ENCODE measurements at places on chromosomes 7 and 10. TPM values are rescaled to one million over a fixed set of nuclear protein-coding genes. Genes with fewer than 3 reads are reported as not detected.

DNA sequence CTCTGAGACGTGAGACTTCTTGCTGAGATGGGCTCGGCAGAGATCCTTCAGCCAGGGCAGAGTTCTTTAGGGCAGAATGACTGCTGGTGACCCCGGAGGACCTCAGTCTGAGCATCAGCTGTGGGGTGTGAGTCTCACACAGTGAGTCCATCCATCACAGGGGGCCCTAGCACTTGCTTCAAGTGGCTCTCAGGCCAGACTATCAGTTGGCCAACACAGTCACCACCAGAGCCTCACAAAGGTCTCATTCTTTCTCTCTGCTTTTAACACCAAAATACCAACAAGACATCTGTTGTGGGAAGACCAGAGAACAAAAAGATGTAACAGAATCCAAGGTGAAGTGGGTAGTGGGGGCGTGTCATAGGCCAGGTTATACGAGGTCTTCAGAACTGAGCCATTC lies 345.6 kb upstream of the NRP1 start:
- no peak for DNase-seq

DNA sequence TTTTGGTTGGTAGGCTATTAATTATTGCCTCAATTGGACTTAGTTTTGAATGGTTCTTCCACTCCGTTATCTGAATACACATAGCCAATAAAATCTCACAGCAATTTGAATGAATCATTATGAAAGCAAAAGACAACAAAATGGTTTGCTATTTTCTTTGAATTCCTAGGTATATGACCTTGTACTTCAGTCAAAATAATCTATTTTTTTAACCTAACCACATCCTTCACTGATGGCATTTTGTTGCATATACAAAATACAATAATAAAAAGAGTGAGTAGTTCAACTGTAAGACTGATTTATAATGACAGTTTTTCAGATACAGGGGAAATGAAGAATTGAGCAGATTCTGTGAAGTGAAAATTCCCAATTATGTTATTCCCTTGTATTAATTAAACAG lies 433.1 kb downstream of the HTR7 start:
- DNase-seq: no peak

DNA sequence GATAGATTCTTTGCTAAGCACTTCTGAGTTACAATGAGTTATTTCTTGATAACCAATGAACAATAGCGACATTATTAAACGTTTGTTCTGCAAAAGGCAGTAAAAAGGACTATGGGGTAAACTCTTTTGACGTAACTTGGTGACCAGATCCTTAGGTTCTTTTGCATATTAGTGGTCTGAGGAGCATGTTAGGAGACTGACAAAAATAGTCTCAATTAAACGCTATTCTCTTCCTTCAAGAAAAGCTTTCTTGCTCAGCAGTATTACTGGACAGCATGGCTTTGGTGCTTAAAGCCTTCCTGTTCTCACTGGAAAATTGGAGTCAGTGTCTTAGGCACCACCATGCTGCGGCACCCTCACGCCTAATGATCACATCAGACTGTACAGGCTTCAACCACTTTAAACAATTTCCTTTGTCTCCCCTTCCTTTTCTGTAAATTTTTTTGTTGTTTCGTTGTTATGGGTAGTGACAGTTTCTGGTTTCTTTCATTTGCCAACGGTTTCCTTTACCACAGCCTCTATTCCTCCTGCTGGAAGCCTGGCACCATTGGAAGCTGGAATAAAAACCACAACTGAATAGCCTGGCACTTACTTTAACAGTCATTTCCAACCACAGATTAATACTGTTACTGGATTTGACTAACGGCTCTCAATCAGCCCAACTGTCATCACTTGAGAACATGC lies 49.2 kb upstream of the FAM133B start:
- no peak for DNase-seq

GRCh38 chr10:6204341-6205191 lies 1.8 kb downstream of the PFKFB3 start:
- peak; percentile 78 for DNase-seq

GRCh38 chr10:102620591-102621442 lies 23.5 kb upstream of the TRIM8 start:
- DNase-seq: no peak

GRCh38 chr10:132817701-132818211 lies 31.8 kb upstream of the NKX6-2 start:
- no peak for DNase-seq

DNA sequence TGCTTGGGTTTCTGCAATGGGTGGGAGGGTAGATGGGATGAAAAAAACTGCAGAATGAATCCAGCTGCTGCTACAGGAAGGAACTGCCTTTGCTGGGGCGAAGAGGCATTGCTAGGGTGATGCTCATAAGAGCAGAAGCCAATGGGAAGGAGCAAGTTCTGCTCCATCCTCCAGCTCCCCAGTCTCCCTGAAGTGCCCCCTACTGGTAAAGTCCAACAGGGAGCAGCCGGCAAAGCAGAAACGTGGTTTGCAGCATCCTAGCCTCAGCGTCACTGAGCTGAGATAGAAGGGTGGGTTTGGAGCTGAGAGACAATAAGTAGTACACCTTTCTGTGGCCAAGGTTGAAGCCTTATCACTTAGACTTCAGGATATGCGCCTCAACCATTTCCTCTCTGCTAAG lies 220.5 kb downstream of the CCSER2 start:
- DNase-seq: no peak

GRCh38 chr7:7895754-7896153 lies 72.8 kb upstream of the GLCCI1 start:
- DNase-seq: peak; percentile 44

DNA sequence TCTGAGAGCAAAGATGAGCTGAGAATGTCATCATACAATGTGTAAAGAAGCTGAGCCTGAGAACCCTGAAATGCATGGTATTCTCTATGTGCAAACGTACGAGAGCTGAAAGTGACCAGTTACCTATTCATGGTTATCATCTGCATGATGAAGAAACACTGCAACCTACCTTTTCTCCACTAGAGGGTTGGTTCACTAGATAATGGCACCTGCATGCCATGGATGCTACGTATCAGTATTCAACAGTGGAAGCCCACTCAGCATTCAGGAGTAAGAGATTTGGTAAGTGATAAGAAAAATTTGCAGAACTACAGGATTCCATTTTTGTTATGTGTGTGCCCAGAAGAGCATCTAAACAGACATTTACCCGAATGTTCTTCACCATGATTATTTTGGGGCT lies 145.4 kb downstream of the PTPRN2 start:
- no peak for DNase-seq

GRCh38 chr7:125934955-125935354 lies 1005.3 kb upstream of the POT1 start:
- DNase-seq: no peak

DNA sequence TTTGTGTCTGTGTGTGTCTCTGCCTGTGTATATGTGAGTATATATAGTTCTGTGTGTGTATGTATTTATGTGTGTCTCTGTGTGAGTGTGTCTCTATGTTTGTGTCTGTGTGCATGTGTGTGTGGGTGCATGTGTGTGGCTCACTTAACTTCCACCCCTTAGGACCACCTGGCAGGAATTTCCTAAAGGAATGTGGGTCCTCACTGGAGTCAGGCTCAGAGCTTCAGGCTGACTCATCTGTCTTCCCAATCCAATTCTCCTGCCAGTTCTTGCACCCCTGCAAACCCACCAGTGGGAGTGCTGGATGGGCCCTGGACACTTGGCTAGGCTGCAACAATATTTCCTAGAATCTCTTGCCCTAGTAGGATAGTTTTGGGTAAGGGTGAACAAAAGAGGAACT lies 70.2 kb upstream of the GRB10 start:
- DNase-seq: no peak

DNA sequence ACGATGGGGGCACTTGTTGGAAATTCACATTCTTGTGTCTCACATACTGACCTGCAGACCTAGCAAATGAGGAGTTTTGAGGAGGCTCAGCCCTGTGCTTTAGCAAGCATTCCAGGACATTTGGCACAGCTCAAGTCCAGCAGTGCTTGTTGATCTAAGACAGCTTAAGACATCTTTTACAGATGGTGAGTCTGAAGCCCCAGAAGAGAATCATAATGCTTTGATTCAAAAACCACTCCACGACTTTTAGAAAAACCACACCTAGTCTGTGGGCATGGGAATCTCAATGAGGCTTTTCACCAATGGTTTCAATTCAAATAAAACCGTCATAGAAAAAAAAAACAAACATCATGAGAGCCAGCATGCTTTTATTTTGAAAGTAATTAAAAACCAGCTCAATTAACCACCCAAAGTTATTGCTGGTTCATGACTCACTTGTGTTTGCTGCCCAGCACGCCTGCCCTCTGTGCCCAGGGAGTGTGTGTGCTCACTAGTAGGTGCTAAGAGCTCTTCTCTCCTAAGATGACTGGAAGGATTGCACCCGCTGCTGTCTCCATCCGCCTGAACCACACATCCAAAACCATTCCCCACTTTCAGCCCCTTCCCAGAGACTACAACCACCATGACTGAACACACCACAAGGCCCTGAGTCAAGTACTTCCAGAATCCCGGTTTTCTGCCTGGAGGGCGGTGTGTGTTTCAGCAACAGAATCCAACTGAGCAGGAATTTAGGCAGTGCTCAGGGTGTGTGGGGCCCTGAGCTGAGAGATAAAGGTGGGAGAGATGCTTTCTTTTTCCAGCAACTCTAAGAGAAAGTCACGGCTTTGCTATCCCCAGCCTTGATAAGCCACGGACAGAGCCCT lies 130.2 kb upstream of the ADAM12 start:
- no peak for DNase-seq

DNA sequence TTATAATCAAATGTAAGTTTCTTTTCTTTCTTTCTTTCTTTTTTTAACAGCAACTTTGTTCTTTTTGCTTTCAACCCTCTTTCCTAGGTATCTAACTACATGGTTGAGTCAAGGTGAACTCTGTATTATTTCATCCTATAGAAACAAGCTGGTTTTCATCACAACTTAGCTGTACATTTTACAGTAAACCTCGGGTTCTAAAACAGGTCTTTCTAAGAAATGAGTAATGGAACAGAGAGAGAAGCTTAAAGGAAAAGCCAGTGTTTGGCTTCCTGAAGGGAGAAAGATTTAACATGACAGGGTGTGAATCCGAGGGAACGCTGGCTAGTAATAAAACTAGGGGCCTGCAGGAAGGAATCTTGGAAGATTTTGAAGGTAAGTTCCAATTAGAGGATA lies 143.4 kb upstream of the ITGB1 start:
- DNase-seq: no peak

GRCh38 chr10:58502956-58503355 lies 9.7 kb upstream of the BICC1 start:
- no peak for DNase-seq

DNA sequence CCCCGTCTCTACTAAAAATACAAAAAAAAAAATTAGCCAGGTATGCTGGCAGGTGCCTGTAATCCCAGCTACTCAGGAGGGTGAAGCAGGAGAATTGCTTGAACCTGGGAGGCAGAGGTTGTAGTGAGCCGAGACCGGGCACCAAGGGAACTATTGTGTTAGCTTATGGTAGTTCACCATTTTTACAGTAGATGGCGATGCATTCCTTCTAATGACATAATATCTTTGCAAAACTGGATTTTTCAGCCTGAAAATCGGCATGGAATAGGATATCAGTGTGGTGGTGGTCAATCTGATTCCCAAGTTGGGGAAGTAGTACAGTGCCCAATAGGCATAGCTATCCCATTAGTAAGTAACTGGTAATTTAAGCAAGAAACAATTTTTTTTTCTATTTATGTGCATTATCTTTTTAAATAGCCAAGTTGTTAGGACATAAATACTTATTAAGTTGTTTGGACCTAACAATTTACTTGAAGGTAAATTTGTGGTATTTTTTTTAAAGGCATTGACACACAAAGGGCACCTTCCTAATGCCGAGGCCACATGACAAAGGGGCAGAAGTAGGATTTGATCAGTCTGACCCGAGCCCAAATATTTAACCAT lies 17.6 kb upstream of the IMPDH1 start:
- no peak for DNase-seq

- DNase-seq: no peak
These were observed 126.1 kb upstream of the PRSS58 start for GRCh38 chr7:142383841-142384492.

- DNase-seq: no peak
These were observed 391.1 kb upstream of the NPVF start for GRCh38 chr7:25619381-25619780.

DNA sequence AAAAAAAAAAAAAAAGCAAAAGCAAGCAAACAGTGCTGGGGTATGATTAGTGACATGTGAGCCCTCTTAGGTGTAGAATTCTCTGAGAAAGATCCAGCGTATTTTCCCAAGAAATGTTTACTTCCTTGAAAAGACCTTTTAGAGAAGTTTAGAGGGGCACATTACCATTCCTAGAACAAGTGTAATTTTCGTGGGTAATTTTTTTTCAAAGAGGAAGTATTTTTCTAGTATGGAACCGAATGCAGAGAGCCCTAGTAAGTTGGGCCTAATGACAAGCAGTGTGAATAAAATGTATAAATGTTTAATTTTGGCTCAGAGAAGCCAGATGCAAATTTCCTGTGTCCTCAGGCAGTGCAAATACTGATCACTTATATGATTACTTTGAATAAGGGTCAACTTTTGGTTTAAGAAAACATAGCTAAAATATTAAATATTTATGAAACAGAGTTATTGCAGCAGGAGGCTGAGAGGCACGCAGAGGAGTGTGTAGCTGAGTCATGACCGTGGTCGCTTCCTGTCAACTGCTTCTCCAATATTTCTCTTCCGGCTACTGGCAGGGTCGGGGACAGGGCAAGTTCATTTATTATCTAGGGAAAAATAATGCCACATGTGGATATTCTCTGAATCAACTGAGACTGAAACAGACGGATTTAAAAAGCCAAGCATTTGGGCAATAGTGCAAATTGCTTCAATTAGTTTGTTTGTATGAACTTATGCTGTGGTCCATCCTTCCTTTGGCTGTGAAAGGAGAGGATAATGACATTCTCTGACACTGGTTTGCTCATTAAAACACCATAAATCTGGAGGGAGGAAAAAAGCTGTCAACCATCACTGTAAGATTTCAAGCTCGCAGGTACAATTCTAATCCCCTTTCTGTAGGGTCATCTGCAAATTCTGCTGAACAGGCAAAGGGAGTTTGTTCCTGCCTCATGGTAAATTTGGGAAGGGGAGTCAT lies 495.2 kb downstream of the GLRX3 start:
- DNase-seq: no peak

GRCh38 chr7:55006499-55006898 lies 12.3 kb upstream of the EGFR start:
- no peak for DNase-seq

- DNase-seq: no peak
These were observed 43.5 kb upstream of the CAMK2B start for GRCh38 chr7:44368885-44369284.

The STYXL1 gene
- total RNA-seq: 45.4 TPM

The HOXA1 gene
- total RNA-seq: 18.8 TPM

The OR2A7 gene
- total RNA-seq: 10.8 TPM

The GPNMB gene
- 93.6 TPM for total RNA-seq

The ALKBH4 gene
- total RNA-seq: 10.3 TPM

The NODAL gene
- total RNA-seq: not detected

The ZCWPW1 gene
- total RNA-seq: 4.3 TPM

The GTPBP10 gene
- 37.1 TPM for total RNA-seq

The GARIN1A gene
- total RNA-seq: 6.4 TPM

The SLC26A3 gene
- total RNA-seq: 0.31 TPM

The PNLIP gene
- total RNA-seq: not detected

The ASZ1 gene
- total RNA-seq: not detected

The AMZ1 gene
- total RNA-seq: 0.23 TPM

Data from ureter (tissue), 1 donor.